ENCODE measurements at places on chromosomes 7 and 10.
A peak's percentile ranks its signal among the peaks of the same experiment; 100 is the strongest.

DNA sequence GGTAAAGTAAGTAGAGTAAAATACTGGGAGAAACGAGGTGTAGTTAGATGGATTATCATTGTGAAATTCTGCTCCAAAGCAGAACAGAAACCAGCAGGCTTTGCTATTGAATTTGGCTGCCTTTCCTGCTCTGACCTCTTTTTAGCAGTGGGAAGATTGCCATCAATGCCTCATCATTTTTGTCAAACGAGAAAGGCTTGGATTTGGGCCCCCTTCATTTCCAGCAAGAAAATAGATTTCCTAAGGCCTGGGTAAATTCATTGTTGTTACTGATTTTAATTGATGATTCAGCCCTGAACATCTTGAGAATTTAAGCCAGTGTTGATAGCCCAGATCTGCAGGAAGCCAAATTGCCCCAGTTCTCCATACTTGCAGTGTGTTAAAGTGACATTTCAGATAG, 35.2 kb upstream of the ASAH2 start:
- no peak for DNase-seq

- DNase-seq = peak; percentile 61
These were observed 1.5 kb downstream of the CTBP2 start for GRCh38 chr10:125158601-125159485.

GRCh38 chr7:43112941-43113621, 634 bp downstream of the HECW1 start:
- peak; percentile 56 for DNase-seq

- DNase-seq = no peak
These were observed 6.1 kb upstream of the PDGFA start for GRCh38 chr7:525740-526139.

DNA sequence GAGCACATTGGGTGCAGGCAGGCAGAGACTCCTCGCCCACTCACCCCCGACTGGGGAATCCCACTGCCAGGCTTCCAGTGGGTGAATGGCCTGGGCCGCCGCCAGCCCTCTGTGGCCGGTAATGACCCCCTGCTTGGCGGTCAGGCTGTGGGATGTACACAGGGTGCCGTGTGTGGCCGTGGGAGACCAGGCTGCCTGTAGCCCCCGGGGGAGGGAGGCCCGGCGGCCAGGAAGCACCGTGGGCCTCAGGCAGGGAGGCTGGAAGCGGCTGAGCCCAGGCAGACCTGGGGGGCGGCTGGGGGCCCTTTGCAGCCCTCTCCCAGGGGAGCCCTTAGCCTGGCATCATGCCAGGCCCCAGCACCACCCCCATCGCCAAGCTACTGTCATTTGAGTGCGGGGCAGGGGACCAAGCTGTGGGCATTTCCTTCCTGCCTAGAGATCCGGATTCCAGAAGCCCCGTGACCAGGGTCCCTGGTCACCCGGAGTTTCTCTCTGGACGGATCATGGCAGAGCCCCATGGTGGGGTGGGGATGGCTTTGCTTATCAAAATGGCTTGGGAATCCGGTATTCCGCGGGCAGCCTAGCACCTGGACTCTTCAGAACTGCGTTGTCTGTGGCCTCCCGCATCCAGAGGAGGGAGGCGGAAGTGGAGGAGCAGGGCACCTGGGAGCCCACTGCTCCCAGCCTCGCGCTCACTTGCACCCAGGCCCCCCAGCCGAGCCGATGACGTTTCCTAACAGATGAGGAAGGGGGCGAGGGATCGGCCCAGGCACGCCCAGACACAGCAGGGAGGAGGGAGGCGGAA, 1.1 kb downstream of the TTYH3 start:
- DNase-seq = peak; percentile 66

- no peak for DNase-seq
These were observed 979.9 kb downstream of the TYW1 start for GRCh38 chr7:67976490-67976889.

- no peak for DNase-seq
These were observed 256.9 kb downstream of the INHBA start for GRCh38 chr7:41445946-41446345.
